Cardiac septum (tissue), 1 donor: ENCODE measurements at places on chromosomes 6 and 20. TPM values are rescaled to one million over a fixed set of nuclear protein-coding genes. Genes with fewer than 3 reads are reported as not detected.
A peak's percentile ranks its signal among the peaks of the same experiment; 100 is the strongest.

DNA sequence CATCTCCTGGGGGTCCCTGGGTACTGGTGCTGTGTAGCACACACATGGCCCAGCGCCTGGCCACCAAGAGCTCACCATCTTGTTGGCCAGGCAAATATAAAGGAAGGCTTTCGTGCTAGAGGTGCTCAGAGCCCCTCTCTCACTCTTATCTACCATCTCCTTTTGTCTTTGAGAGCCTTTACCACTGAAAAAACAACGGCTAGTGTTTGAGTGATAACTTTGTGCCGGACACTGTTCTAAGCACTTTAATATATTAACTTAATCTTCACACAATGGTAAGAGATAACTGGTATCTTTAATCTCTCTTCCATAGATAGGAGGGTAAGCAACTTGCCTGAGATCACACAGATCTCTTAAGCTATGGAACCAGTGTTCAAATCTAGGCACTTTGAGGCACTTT lies 21.5 kb upstream of the ARHGAP18 start:
- DNase-seq = no peak

PRICKLE4 gene
- 1.7 TPM for total RNA-seq

GRCh38 chr6:34580707-34581560 lies 24.8 kb upstream of the SPDEF start:
- DNase-seq = no peak

DNA sequence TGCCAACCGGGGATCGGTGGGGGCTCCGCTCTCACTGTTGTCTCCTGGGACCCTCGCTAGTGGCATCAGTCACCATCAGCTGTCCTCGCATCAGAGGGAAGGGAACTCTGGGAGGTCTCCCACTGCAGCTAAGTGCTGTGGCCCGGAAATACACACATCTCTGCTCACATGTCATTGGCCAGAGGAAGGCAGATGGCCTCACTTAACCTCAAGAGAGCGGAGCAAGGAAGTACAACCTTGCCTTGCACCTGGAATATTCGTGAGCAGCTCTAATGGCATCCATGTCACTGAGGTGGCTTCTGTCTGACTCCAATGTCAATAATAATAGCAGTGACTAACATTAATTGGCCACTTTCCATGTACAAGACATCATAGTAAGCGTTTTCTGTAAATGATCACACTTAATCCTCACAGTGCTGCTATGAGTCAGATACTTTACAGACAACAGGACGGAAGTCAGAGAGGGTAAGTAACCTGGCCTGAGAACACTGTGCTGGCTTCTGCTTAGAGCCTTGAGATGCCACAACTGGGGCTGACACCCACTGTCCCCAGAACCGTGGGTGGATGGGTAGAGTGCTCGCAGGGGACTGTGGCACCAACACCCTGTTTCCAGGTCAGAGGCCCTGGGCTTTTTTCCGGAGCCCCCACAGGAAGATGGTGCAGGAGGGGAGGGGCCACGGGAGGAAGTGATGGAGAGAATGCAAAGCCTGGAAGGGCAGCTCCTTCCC lies 6.0 kb downstream of the LHFPL5 start:
- no peak for DNase-seq

DNA sequence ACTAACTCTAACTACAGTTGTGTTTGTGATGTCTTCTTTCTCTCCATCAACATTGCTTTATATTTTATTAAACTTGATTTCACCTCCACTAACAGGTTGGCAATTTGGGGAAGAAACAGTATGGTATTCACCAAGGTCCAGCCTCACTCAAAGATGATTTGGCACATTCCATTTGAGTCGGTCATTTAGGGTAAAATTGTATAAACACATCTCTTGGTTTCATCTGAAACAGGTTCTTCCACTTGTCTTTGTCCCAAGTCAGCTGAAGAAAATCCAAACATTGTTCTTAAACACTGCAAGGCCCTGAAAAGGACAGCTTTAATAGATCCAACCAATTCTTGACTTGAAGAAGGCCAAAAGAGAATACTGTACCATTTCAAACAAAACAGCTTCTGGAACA lies 104.9 kb upstream of the NT5E start:
- no peak for DNase-seq

- peak; percentile 85 for DNase-seq
These were observed 3.1 kb upstream of the CEBPB start for GRCh38 chr20:50187403-50188051.

GRCh38 chr20:18138639-18139583 lies 1.2 kb downstream of the KAT14 start:
- DNase-seq = no peak

FRK gene
- 2.6 TPM for total RNA-seq

- peak; percentile 19 for DNase-seq
These were observed 84.4 kb downstream of the ANKRD60 start for GRCh38 chr20:58144096-58144495.

BHLHE23 gene
- not detected for total RNA-seq

DNA sequence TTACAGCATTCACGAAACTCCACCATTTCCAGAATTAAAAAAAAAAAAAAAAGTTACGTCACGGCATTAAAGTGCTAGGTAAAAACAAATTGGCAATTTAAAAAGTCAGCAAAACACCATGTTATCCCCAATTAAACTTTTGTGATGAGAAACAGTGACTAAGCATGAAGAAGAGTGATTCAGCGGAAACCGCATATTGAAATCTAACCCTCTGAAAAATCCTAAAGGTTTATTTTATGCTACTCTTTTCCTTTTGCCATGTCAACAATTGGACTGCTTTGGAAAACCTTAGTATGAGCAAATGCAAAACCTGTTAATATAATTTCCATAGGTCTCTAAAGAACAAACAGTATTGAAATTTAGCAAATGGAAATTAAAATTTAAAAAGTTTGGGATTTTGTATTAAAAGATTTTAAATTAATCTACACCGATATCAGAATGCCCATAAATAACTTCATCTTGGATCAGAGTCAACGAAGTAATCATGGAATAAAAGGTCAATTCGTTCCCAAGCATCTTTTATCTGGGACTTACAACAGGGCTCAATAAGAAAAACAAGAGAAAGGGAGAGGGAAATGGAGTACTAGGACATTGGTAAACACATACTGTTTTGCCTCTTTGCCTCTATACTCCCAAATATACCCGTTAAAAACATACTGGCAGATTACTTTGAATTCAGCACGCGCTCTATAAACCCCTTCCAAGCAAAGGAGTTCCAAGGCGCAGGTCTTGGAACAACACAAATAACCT lies 1.1 kb downstream of the FBXO30 start:
- no peak for DNase-seq

- no peak for DNase-seq
These were observed 884 bp downstream of the ECT2L start for GRCh38 chr6:138796771-138797170.

DDO gene
- 16.2 TPM for total RNA-seq

- DNase-seq = no peak
These were observed 79.7 kb upstream of the AFDN start for GRCh38 chr6:167746975-167747374.

DNA sequence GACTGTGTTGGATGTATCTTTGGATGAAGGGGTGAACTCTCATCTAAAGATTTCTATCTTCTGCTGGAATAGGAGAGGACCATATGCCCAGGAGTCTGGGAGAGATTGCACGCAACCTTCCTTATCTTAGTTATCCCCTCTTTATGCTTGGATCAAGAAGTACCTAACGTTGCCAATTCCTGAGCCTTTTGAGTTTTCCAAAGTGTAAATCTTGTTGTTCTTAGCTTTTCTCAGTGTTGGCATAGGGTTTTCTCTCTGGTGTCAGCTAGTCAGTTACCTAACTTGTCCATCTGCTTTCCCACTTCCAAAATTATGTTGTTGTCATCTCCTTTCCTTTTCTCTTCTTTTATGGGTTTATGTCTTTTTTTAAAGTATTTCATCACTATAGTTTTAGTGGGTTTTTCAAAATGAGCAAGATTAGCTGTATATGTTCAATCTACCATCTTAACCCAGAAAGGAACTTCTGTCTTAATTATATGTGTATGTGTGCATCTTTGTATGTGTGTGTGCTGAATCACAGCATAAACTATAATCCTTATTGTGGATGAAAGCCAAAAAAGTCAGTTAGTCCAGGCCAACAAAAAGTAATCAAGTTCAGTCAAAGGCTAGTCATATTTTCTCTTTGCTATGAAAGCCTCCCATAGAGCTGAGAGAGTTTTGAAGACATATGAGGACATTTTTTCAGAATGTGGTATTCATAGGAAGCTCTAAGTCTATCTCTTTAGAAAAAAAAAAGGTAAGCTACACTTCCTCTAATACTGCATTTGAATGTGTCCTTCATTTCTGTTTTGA lies 72.1 kb downstream of the KHDC1L start:
- no peak for DNase-seq

MYBL2 gene
- 0.13 TPM for total RNA-seq

DNPH1 gene
- total RNA-seq = 23.2 TPM

CNR1 gene
- 2.9 TPM for total RNA-seq

APOBEC2 gene
- 174 TPM for total RNA-seq

- DNase-seq = no peak
These were observed 195.0 kb upstream of the HEY2 start for GRCh38 chr6:125554456-125554855.

DNA sequence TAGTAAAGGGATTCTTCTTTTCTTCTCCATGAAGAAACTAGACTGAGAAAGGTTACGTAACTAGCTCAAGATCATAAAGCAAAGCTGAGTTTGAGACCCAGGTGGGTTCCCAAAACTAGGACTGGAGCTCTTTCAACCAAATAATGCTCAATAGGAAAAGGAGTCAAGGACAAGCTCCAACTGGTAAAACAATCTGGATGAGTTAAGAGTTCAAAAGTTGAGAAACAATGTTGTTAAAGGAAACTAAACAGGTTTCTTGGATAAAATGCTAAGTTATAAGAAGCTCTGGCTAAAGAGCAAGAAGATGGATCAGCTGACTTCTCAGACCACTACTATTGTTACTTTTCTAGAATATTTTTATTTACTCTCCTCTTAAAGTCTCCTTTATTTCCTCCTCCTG lies 137.3 kb downstream of the MMS22L start:
- DNase-seq = no peak

SLC17A3 gene
- not detected for total RNA-seq

CDSN gene
- total RNA-seq = not detected

DNA sequence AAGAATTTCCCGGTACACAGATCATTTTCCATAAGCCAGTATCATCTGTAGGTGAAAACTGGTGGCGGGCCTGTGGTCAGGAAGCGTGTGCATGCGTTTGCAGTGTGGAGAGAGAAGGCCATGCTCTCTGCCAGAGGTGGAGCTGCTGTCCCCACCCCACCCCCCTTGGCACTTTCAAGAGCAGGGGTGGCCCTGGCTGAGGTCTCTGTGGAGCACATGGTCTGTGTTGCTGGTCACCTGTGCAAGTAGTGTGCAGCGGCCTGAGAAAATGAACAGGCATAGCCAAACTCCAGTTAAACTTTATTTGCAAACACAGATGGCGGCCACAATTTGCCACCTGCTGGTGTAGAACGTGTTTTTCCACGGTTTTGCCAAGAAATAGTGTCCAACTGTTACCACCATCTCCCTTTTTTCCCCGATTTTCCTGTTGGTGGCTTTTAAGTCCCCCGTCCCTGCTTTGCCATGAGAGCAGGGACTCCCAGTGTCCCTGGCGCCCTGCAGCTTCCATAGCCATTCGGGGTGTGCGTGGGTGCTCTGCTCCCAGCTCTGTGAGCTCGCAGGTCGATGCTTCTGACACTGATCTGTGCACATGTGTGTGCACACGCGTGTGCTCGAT lies 2.5 kb downstream of the ADRM1 start:
- DNase-seq = no peak

DEFB119 gene
- not detected for total RNA-seq

GRCh38 chr20:19654921-19655320 lies 103.1 kb upstream of the RIN2 start:
- DNase-seq = no peak

DNA sequence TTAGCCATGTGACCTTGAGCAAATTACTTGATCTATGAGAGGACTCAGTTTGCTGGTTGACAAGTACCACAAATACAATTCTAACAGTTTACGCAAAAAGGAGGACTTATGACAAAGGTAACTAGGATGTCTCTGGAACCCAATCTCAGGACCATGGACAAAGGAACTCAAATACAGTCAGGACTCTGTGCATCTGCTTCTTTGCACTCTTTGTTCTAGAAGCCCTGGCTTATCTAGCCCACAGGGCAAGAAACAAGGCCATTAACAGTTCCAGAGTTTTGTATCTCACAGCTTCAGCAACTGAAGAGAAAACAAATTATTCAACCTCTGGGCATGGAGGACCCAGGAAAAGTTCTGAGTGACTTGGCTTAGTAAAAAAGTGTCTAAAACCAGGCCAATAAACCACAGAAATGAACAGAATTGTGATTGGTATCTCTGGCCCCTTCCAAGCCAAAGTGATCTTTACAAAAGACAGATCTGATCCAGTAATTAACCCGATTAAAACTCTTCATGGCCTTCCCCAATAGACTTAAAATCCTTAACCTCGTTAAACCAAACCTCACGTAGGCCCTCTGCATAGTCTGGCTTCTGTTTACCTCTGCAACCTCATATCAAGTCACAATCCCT lies 5.9 kb downstream of the WASF1 start:
- no peak for DNase-seq

DNA sequence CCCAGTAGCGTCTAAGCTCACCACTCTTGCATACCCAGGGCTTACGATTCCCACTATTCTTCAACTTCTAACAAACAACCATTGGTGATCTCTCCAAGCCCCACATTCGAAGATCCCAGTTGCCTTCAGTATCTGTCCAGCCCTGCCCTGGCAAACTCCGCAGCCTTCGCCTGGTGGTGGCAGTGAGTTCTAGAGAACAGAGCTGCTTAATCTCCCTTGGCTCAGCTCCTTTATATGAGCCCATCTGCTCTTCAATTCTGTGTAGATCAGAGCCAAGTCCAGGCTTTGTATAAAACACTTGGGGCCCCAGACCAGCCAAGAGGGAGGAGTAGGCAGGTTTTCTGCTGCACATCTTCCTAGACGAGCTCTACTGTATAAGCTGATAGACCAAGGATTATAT lies 193.3 kb downstream of the PHACTR1 start:
- no peak for DNase-seq
